ENCODE measurements at places on chromosomes 5 and 9.

DNA sequence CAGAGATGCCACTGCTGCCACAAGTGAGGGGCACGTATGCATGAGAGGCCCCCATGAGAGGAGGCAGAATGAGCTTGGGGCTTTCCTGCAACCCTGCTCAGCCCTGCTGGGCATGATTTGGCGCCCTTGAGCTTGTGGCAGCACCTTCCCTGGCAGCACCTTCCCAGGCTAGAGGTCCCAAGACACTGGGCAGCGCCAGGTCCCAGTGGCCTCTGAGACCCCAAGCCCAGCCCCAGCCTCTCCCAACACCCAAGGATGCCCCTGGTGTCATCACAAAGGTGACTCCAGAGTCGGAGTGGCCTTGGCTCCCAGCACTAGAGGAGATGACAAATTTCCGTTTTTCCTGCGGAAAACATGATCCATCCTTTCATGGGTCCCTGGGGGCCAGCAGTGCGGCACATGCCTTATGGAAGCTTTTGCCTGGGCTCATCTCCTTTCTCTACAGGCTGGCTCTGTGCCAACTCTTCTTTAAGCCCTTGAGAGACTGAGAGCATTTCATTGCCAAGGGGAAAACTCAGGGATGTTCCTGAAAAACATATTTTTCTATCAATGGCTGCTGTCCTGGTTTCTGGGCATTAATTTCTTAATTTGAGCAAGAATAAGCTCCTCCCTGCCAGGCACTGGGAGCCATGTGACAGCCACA lies 77.1 kb upstream of the ADAMTS2 start:
- DNase-seq = peak; percentile 91

- DNase-seq = peak; percentile 8
Observed at GRCh38 chr5:76805821-76806505, 12.9 kb upstream of the F2RL1 start.

DNA sequence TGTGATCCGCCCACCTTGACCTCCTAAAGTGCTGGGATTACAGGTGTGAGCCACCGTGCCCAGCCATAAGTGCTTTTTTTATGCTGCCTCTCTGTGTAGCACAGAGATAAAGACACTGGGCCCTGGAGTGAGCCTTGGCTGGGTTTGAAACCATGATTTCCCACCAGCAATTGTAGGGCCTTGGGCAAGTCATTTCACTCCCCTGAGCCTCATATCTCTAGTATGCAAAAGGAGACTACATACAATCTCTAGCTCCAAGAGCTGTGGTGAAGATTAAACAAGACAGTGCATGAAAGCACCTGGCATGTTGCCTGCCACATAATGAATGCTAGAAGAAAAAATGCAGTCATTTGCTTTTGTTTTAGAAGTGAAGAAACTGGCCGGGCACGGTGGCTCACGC lies 3.9 kb downstream of the FABP6 start:
- DNase-seq = no peak

- DNase-seq = no peak
Observed at GRCh38 chr5:150167908-150168307, 1.3 kb downstream of the CDX1 start.

DNA sequence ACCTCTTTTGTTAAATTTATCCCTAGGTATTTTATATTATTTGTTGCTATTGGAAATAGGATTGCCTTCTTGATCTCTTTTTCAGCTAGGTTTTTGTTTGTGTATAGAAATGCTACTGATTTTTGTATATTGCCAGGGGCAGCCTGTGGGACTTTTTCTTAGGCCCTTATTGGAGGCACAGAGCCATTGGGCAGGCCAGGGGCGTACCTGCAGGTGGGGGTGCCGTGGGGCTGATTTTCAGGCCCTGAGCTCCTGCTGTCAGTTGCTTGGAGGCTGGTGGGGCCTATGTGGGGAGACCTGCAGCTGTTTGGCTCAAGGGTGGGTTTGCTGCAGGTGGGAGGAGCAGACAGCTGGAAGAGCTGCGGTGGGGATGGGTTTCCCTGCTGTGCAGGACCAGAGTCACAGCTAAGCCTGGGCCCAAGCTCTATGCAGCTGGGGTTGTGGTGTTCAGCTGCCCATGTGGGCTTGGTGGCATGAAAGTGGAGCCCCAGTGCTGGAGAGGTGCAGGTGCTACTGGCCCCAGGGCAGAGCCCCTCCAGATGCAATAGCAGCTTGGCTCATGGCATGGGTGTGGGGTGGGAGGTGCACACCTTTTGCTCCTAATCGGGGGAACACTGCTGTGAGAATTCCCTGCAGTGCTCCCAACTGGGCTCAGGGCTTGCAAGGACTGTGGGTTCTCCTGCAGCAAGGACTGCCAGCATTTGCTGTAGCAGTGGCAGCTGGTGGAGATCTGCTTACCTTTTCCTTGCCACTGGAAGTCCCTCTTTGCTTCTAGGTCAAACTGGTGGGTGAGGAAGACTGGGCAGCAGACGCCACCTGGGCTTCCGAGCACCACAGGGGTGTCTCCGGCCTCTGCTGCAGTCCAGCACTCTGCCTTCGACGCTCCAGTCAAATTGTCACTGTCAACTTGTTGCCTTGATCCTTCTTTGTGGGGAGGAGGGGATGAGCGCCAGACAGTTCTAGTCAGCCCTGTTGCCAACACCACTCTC lies 7.6 kb upstream of the CLPTM1L start:
- DNase-seq = no peak

- DNase-seq = no peak
Observed at GRCh38 chr9:133824802-133825186, 86.6 kb upstream of the SARDH start.

GRCh38 chr9:13661014-13661413 lies 381.5 kb upstream of the MPDZ start:
- no peak for DNase-seq

DNA sequence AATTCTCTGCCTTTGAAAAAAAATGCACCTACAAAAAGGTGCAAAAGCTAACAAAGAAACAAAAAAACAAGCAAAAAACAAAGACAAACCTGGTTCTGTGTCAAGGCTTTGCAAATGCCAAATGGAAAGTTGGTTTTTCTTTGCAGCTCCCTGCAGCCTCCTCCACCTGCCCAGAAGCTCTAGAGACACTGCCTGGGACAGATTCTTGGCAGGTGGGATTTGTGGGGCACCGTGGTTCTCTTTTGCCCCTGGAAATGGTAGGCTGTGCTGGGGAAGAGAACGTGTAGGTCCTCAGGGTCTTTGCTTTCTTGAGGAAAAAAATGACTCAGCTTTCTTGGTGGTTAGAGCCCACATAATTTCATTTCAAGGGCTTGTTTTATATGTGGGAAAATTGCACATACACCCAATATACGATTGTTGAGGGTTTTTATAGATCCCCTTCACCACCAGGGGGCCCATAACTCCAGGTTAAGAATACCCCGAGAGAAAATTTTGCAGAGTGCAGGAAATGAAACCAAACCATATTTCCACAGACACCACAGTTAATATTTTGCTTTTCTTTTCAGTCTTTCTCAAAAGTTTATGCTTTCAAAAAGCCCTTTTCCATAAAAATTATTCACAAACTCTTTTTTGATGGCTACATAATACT lies 58.7 kb downstream of the NXNL2 start:
- DNase-seq = peak; percentile 32

DNA sequence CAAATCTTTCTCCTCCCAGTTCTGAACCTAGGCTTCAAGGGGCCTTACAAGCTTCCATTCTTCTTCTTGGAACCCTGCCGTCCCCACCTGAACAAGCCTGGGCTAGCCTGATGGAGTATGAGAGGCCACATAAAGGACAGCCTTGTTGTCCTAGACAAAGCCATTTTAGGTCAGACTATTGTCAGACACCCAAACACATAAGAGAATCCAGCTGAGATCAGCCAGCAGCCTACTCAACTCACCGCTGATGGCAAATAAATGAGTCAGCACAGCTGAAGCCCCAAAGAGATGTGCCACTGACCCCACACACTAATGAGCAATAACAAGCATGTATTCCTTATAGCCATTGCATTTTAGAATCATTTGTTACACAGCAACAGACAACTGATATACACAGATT lies 33.8 kb downstream of the SVEP1 start:
- no peak for DNase-seq

Measured in NCI-H524 (cell line).